ENCODE measurements at places on chromosomes 2 and 18.

- DNase-seq = no peak
Measured at GRCh38 chr2:36413218-36413617, 57.6 kb downstream of the CRIM1 start.

DNA sequence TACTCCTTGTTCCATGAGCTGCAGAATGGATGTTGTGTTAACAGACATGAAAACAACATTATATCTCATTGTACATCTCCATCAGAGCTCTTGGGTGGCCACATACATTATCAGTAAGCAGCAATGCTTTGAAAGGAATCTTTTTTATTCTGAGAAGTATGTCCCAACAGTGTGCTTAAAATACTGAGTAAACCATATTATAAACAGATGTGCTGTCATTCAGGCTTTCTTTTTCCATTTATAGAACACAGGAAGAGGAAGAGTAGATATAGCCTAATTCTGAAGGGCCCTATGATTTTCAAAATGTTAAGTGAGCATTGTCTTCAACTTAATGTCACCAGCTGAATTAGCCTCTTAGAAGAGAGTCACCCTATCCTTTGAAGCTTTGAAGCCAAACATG, 44.3 kb upstream of the CABYR start:
- no peak for DNase-seq

- no peak for DNase-seq
Measured at GRCh38 chr2:195364015-195364965, 292.7 kb upstream of the SLC39A10 start.

GRCh38 chr18:56257205-56257604, 381.2 kb downstream of the TXNL1 start:
- no peak for DNase-seq

GRCh38 chr2:30514848-30515435, 67.9 kb downstream of the LCLAT1 start:
- no peak for DNase-seq

GRCh38 chr2:215038421-215038820, 100.0 kb downstream of the ABCA12 start:
- DNase-seq = no peak

GRCh38 chr2:64162516-64162915, 18.3 kb upstream of the PELI1 start:
- DNase-seq = no peak

DNA sequence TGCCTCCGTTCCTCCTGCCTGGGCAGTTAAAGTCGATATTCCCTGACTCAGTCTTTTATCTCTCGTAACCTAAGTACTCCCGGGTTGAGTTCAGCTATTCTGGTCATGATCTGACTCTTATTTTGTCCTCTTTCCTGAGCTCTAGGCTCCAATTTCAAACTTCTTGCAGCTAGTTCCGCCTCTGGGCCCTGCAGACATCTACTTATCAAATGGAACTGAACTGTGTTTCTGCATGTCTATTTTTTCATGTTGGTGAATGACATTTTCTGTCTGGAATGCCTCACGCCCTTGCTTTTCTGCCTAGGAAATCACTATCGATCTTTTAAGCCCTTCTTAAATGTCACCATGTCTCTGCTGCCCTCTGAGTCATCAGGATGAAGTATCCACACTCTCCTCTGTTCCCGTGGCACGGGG, 101.5 kb downstream of the VAPA start:
- no peak for DNase-seq

DNA sequence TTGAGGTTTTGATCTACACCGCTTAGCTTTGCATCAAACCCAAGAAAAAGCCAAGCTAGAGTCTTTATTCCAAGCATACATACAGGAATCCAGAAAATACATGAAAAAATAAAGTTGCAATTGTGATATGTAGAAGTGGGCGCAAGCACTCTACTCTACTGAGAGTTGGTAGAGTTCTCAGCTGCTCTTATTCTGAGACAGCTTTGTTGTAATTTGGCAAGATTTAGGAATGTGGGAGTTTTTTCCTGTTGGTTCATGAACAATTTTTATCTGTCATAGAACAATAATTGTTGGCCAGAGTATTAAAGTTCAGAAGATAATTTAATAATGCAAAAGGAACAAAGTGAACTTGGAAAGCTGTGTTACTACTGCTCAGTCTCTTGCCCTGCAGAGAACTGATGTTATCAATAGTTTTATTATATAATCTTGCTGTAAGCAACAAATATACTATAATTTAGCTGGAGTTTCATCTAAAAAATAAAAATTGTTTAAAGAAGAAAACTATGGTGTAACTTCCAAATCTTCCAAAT, 302.0 kb upstream of the RND3 start:
- DNase-seq = no peak

DNA sequence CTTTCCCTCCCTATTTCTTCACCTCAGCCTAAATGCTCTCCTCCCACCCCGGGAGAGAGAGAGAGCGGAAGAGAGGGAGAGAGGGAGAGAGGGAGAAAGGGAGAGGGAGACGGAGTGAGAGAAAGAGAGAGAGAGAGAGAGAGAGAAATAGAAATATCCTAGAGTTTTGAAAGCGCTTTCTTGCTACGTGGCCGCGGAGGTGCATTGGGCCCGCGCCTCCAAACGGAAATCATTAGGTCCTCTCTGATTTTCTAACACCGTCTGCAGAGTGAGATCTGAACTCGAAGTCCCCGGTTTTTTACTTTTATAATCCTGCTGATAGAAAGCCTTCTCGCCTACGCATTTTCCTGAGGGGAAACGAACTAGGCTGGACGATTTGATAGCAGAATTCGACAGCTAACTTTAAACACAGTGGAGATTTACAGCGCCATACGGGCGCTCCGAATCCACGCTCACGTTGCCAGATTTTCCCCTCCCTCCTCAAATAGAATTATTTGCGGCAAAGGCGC, 903 bp upstream of the EVX2 start:
- no peak for DNase-seq

DNA sequence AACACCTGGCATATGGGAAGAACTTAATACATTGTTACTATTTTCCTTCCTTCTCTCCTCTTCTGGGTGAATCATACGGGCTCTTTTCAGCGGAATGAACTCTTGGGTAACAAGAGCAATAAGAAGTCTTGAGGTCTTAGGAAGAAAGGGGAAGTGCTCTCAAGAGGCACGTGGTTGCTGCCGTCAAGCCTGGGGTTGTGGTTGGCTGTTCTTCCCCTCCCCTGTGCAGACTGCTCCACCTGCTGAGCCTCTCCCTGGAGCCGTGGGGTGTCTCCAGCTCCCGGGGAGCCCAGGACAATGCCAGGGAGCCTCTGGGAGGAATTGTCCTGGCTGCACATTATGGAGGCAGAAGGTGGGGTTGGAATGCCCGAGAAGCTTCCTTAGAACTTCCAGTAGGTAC, 19.4 kb downstream of the TOGARAM2 start:
- DNase-seq = no peak

- no peak for DNase-seq
Measured at GRCh38 chr2:46058140-46058539, 239.1 kb upstream of the EPAS1 start.

GRCh38 chr2:201452922-201453643, 1.5 kb downstream of the STRADB start:
- DNase-seq = no peak

DNA sequence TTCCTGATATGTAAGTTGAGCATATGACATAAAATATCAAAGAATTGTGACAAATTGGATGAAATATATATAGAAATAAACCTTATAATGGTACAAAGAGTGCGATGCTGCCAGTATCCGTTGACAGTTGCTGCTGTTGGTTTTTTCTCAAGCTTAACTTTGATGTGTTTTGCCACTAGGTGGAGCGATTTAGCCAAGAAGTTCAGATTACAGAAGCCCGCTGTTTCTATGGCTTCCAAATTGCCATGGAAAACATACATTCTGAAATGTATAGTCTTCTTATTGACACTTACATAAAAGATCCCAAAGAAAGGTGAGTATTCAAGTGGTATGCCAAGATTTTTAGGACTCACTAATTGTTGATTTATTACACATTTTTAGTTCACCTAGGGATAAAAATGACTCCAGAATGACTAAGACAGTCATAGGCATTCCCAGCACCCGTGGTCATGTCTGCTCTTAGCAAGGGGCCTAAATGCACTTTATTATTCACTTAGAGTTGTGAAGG, 2.1 kb downstream of the RRM2 start:
- peak; percentile 78 for DNase-seq

- DNase-seq = peak; percentile 25
Measured at GRCh38 chr2:103361712-103362111, 599.9 kb downstream of the TMEM182 start.

DNA sequence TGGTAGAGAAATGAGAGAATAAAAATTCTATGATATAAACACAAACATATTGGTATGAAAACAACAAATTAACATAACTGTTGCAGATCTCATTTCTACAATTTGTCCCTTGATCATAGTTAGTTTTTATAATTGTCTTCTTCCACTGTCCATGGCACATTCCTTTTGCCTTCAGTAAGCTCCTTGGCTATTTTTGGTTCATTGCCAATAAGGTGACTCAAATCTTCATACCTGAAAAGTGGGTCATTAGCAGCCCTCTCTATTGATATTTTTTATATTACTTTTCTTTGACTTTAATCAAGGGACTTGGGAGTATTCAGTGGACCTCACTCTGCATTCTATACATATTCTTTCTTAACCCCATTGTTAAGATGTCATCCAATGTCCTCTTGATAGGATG, 552.9 kb downstream of the TDRD15 start:
- DNase-seq = no peak

- DNase-seq = no peak
Measured at GRCh38 chr2:33404321-33404720, 72.1 kb upstream of the RASGRP3 start.

DNA sequence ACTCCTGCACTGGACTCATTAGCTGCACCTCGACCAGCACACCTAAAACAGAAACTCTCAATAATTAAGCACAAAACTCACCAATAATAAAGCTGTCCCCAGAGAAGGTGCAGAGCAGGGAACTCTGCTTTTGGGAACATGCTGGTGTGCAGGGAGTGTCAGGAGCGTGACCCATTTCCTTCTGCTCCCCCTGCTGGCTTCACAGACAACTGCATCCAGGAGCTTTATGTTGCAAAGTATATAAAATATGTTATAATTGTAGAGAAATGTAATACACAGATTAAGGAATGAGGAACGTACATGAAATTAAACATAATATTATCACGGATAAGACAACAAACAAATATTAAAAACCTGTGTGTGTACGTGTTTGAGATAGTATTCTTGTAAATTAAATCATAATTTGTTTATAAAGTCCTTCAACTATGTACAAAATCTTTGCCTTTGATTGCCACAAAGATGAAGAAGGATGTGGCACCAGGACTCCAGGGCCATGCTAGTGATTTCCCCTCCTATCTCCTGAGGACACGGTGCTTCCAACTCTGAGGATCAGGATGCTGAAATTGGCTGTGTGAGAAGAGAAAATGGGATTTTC, 68.6 kb upstream of the MAL start:
- DNase-seq = peak; percentile 54

DNA sequence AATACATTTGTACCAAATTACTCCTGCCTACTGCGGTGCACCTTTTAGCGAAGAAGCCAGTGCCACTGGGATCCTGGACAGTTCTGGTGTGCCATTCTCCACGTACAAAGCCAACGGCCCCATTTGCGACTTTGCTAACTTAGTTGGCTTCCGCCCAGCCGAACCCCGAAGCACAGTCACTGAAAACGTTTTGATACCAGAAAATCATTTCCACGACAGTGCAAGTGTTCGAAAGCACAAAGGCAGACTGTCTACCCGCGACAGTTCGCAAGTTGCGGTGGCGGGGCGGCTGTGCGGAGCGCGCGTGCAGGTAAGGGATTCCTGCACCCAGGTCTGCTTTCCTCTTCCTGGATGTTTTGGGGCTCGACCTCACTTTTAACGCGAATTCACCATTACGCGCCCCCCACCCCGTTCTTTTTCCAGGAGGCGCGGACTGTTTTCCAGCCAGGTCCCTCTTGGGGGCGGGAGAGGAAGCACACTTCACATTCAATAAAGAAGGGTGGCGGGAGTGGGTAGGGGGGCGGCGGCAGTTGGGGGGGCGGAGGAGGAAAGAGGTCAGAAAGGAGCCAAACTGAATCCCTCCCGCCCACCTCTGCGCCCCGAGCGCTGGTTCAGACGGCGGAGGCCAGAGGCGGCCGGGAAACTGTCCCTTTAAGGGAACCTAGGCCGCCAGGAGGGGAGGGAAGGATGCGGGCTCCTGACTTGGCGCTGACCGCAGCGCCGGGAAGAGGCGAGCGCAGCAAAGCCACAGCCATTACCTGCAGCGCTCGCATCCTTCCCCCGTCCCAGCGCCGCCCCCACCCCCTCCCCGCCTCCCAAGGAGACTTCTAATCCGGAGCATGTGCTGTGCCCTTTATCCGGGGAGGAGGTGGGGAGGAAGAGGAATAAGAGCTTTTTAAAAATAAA, 107.4 kb upstream of the KCTD1 start:
- DNase-seq = peak; percentile 14

DNA sequence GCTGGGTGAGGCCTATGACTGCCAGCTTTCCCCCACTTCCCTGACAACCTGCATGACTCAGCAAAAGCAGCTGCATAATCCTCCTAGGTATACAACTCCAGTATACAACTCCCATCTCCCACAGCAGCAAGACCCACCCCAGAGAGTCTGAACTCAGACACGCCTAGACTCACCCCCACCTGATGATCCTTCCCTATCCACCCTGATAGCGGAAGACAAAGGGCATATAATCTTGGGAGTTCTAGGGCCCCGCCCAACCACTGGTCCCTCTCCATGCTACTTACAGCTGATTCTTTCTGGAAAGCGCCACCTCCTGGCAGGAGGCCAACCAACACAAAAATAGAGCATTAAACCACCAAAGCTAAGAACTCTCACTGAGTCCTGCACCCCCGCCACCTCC, 296.5 kb downstream of the DCC start:
- DNase-seq = peak; percentile 50

GRCh38 chr2:17813742-17814473, 2.4 kb upstream of the MSGN1 start:
- no peak for DNase-seq

- DNase-seq = no peak
Measured at GRCh38 chr18:61607867-61608266, 274.6 kb downstream of the CDH20 start.

GRCh38 chr2:96921561-96922319, 51.9 kb upstream of the SEMA4C start:
- no peak for DNase-seq

DNA sequence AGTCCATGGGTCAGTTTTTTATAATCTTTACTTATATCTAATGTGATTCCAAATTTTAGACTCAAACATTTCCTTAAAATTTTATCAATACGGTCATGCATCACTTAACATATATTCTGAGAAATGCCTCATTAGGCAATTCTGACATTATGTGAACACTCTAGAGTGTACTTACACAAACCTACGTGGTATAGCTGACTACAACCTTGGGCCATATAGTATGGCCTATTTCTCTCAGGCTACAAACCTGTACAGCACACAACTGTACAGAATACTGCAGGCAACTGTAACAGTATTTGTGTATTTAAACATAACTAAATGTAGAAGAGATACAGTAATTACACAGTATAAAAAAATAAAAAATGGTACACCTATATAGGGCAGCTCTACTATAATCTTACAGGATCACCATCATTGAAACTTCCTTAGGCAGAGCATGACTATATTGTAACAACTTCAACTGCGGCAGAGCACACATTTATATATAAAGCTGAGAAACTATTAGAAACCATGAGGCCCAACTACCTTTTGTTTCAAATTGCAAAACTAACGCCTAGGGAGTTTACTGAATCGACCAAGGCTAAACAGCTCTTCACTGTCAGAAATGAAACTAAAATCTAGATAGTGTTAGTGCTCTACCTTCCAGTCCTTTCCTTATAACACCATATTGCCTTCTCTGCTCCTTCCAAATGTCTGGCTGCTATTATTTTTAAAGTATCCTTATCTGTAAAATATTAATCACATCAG, 6.9 kb downstream of the YES1 start:
- no peak for DNase-seq
